ENCODE measurements at places on chromosomes 3 and 15.

DNA sequence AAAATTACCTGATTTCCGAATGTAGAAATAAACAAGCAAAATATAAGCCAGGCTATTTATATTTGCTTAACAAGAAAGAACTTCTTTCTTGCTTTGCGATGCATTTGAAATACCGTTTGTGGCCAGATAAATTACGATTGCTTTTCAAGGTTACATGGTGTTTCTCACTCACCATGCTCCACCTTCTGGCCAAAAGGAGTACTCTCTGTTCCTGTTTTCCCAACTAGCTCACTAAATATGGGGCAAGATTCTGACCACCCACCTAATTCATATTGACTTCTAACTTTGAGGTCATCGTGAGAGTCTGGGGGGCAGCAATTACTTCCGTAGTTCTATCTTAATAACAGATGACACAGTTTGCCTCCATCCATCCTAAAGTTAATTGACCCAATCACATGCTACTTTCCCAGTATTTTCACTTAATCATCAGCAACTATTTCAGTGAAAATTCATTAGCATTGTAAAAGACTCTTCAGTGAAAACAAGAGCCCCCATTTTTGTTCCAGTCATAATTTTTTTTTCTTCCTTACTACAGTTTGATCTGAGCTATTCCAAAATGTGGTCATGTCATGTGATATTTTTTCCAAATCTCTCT, 25.9 kb downstream of the ACP3 start:
- DNase-seq = peak; percentile 0

DNA sequence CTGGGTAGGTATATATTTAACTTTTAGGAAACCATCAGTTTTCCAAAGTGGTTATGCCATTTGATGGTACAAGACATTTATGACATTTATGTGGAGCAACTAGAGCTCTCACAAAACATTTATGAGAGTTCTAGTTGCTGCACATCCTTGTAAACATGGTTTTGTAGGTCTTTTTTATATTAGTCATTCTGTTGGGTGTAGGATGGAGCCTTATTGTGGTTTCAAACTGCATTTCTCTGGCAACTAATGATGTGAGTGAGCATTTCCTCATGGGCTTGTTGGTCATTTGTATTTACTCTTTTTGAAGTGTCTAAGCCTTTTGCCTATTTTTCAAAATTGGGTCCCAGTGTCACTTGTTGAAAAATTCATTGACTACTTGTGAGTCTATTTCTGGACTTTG, 45.7 kb upstream of the MGLL start:
- DNase-seq = no peak

GRCh38 chr3:188911026-188911850, 260.5 kb upstream of the TPRG1 start:
- no peak for DNase-seq

GRCh38 chr3:196872316-196872715, 4.6 kb downstream of the SENP5 start:
- no peak for DNase-seq

- DNase-seq = no peak
These were observed 22.8 kb upstream of the ST3GAL6 start for GRCh38 chr3:98740324-98740723.

DNA sequence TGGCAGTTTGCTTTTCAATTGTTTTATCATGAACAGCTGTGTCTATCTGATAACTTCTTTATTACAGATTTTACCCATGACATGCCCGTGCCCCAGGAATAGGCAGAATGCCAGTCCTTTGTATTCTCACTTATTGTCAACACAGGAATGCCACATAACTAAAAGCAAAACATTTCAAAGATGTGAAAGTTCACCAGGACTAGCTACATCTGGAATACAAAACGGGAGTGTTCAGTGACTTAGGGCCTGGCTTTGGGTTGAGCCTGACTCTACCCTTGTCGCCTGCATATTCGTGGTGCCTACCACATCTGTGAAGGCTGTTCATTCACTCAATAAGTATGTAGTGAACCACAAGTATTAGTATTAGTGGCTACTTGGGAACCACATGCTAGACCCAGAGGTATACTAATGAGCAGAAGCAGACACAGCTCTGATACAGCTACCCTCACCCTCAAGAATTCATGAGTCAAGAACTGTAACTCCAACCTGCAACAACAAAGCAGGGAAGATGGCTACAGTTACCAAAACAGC, 2.9 kb downstream of the TNFSF10 start:
- DNase-seq = no peak

DNA sequence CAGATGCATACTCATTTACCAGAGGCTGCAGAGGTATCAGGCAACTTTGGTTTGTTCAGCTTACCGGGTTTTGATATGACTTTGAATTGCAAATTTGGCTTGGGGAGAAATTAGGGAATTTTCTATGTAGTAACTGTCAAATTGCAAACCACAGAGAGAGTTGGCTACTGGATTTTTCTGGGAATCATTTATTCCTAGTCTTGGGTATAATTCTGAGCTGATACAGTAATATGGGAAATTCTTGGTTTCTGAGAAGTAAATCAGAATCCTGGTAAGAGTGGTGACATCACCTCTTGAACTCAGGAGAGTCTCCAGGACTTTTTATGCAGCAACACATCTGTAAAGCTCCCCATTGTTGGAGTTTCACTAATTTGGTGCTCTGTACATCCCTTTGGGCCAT, 39.0 kb downstream of the GAP43 start:
- no peak for DNase-seq

GRCh38 chr3:133295199-133295901, 104.5 kb upstream of the BFSP2 start:
- no peak for DNase-seq

- no peak for DNase-seq
These were observed 62.0 kb upstream of the TFRC start for GRCh38 chr3:196143708-196144382.

DNA sequence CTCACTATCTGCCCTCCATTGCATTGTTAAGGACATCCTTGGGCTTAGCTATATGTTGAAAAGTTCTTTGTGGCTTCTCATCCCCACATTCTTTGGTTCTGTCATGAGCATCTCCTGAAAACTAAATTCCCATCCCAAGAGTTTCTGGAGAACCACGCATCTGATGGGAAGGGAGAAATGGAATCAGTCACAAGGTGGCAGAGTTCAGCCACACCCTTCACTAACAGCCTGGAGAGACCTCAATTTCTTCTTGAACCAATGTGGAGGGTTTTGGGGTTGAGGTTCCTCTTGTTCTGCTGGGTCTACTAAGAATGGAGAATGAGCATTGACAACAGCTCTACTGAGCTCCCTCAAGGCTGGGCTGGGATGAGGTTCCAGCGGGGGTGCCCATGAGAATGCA, 15.6 kb upstream of the MAGEL2 start:
- no peak for DNase-seq

DNA sequence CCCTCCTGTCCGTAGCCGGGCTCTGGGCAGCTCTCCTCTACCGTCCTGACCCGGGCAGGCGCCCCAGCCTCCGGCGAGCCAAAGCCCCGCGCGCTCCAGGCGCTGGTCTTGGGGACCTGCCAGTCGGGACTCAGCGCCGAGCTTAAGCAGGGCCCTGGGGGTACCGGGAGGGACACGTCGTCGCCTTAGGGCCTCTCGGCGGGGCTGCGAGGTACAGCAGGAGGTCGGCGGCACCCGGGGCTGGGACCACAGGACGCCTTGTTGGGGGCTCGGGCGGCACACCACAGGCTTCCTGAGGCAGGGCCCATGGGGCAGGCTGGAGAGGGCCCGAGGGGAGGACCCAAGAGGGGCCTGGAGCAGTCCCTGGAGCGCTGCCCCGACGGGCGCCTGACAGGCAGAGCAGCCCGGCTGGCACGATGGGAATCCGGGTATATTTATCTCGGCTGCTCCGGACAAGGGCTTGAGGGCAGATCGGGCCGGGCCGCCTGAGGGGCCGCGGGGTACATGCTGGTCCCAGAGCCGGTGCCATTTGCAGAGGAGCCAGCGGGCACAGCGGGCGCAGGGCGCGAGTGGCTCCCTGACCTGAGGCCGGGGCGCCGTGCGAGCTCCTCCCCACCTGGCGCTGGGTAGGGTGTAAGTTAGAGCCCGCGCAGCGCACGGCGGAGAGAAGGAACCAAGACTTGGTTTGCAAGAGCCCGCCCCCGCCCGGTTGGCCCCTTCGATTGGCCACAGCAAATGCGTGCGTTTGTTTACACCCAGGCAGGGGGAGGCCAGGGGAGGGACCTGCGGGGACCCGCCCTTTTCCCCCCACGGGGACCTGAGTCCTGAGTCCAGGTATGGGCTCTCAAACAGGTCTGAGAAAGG, 574 bp downstream of the SLC38A3 start:
- DNase-seq = no peak

DNA sequence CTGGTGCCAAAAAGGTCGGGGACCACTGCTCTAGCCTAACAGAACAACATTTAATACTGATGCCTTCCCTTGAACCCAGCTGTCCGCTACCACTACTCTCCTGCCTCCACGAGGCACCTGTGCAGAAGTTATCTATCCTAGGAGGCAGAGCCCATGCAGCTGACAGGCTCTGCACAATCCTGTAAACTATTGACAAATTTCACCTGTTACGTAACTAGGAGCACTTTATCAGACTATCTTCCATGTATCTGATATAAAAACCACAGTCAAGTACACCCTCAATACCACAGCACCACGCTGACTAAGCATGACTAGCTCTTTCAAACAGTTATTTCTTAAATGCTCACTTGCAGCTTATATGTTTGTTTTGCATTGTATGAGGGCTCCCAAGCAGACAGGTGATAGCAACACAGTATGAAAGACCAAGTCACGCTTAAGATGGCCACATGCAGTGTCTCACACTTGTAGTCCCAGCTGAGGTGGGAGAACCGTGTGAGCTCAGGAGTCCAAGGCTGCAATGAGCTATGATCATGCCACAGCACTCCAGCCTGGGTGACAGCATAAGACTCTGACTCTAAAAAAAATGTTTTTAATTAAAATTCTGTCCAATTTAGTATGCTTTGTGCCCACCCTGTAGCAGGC, 4.5 kb upstream of the IL17RC start:
- DNase-seq = no peak

GRCh38 chr15:31258260-31258659, 68.4 kb upstream of the KLF13 start:
- DNase-seq = no peak

DNA sequence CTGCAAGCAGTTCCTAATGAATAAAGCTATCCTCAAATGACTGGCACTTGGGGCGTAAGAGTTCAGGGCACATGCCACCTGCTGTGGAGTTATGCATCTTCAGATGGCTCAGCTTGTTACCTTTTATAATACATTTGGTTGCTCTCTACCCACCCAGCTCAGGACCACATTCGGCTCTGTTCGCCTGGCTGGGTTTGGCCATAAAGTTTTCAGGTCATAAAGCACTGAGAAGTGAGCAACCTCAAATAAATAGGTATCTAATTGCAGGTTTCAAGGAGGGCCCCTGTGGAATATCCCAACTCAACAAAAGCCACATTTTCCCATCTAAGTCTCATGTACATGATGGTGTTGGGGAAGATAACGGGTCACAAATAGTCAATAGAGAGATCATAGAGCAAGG, 727.3 kb downstream of the GRM7 start:
- DNase-seq = no peak

- no peak for DNase-seq
These were observed 891 bp upstream of the DMXL2 start for GRCh38 chr15:51623386-51623938.

- no peak for DNase-seq
These were observed 83.8 kb upstream of the ACTC1 start for GRCh38 chr15:34879107-34879506.

DNA sequence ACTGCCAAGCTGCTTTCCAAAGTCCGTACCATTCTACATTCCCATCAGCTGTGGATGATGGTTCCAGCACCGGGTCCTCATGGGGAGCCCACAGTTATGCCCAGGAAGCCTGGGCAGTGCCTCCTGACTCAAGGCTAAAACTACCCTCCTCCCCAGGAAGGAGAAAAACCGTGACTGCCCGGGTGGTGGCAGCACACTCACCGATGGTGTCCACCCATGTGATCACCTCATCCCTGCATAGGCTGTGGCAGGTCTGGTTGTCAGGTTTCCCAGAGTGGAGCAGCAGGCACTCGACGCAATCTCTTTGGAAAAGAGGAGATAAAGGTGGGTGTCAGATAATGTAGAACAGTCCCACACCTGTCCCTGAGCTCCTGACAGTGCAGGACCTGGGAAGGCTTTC, 38.6 kb downstream of the UMPS start:
- DNase-seq = no peak

Measured in stimulated activated CD4-positive, alpha-beta T cell treated with anti-CD3 and anti-CD28 coated beads, TNF-alpha, amount 100 ng/mL, for 48 hours (primary cell).